Stomach (tissue), 19 donors: ENCODE measurements at places on chromosomes 12 and 14.

DNA sequence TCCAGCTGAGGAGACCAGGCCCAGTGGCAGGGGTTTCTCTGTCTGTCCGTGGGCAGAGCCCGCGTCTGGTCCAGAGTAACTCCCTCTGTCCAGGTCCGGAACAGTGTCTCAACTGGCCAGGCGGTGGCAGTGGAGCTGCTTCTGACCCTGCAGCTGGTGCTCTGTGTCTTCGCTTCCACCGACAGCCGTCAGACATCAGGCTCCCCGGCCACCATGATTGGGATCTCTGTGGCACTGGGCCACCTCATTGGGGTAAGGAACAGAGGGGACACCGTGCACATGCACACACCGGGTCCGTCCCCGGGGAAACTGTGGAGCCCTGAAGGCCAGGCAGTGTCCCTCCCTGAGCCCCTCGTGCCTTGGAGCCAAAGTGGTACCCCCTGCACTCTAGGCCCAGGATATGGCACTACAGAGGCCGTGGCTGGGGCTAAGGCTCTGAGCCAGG lies 1.5 kb downstream of the AQP6 start:
- DNase-seq: peak; percentile 69

GRCh38 chr12:54214553-54215406 lies 26.0 kb upstream of the SMUG1 start:
- DNase-seq: peak; percentile 83

DNA sequence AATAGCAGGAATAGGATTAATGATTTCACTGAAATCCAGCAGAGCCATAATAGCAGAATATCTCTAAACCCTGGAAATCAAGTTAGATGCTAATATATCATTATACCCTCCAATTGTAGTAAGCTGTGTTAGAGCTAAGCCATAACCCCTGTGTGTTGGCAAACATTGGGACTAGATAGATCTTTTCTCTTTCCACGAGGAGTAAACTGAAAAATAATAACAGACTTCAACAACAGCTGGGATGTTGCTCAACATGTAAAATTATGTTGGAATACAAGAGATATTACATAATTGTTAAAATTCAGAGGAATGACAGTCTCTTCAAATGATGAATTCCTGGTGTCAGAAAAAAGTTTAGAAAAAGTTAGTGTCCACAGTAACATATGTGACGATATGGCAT lies 383.8 kb downstream of the SNAPC1 start:
- no peak for DNase-seq

DNA sequence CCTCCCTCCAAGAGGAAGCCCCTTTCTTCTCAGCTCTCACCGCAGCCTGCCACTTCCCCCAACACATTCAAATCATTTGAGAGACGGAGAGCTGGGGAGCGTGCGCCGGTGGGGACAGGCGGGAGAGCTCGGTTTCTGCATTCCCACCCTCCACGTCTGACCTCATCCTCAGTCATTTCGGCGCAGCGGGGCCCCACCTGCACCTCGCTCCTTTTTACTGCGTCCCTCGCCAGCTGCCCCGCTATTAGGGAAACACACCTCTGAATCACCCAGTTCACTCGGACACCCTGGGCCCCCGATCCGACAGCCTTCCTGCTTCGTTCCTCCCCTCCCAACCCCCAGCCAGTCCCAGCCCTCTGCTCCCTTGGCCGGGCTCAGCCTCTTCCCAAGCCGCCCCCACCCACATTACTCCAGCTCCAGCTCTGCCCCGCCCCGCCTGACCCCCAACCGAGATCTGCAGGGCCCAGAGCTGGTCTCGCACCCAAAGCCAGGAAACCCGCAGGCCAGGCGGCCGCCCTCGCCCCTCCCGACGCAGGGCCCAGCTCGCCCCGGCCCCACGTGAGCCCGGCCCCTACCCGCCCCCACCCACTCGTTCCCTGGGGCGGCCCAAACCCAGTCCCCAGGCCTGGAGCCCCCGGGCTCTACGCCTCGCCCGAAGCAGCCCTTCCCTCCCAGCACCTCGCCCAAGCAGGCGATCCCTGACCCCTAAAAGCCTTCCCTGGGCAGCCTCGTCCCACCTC lies 783 bp downstream of the CORO1C start:
- DNase-seq: peak; percentile 52

GRCh38 chr12:3123729-3124128 lies 46.5 kb downstream of the TSPAN9 start:
- DNase-seq: no peak

- no peak for DNase-seq
Measured at GRCh38 chr14:95290021-95290420, 29.7 kb downstream of the CLMN start.

DNA sequence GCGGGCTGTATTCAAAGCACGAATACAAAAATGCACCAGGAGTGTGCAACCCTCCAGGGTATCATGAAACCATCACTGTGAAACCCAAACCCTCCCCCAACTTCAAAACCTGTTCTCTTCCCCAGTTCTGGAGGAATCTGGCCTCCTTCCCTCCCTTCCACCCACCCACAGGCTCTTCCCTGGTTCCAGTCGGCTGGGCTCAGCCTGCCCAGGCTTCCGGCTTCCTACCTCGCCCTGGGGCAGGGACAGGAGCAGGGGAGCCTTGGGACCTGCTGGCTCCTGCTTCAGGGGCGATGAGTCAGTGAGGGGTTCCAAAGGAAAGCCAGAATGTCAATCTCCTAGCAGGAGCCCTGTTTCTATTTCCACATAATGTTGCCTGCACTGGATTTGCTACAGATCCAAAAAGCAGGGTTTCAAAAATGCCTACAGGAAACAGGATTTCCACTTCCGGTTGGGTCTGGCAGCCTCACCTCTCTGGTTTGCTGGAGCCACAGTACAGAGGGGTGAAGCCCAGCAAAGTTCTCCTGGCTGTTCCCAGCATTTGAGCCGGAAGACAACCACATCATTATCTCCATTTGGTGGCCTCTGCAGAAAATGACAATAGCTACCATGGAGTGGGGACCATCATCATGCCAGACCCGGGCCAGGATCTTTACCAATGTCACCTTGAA lies 278.3 kb downstream of the DPF3 start:
- no peak for DNase-seq

- DNase-seq: peak; percentile 8
Measured at GRCh38 chr12:10959804-10960203, 20.7 kb upstream of the TAS2R14 start.

DNA sequence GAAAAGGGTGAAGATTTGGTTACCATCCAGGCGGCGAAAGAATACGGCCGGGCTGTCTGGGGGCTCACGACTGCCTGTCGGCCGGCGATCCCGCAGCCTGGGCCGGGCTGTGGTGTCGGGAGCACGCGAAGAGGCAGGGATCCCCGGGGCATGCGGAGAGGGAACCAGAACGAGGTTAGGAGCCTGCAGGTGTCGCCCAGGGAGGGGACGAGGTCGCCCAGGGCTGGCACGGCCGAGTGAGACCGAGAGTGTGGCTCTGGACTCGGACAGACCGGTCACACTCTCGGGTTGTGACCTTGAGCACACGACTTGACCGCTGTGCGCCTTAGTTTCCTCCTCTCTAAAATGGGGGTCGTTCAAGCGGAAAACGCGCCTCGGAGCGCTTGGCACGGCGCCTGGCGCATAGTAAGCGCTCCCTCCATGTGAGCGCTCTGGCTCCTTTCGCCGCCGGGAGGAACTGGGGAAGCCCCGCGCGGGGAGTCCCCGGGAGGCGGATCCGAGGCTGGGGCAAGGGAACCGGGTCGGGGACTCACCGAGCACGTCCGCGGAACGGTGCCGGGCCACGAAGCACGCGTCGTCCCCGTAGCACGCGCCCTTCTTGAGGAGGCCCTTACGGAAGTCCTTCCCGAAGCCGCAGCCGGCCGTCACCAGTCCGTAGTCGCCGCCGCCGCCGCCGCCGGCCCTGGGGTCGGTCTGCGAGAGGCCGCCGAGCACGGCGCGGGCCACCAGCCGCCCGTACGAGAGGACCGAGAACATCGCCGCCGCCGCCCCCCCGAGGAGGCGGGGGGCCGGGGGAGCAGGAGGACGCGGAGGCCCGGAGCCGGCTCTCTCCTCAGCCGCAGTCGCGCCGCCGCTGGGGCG lies 612 bp downstream of the PPTC7 start:
- DNase-seq: peak; percentile 81

DNA sequence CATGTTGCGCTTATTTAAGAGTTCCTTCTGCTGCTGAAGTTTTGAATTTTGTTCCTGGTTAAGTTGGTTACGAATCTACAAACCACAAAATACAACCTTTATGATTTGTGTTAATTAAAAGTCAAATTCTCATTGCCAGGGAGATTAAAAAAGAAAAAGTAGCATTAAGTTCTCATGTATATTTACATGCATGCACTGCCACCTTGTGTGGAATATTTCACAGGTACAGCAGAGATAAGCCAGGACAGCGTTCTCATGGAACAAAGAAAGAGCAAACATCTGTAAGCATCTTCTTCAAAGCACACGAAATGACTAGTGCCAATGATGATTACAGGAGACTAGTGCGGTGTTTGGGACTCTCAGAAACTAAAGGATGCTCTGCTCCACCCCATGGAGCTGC lies 34.2 kb downstream of the ZFYVE21 start:
- DNase-seq: no peak

- no peak for DNase-seq
Measured at GRCh38 chr12:55847033-55847432, 4.3 kb upstream of the MMP19 start.

GRCh38 chr14:69086537-69086936 lies 66.4 kb downstream of the DCAF5 start:
- DNase-seq: no peak

GRCh38 chr14:31208546-31209424 lies 1.2 kb upstream of the HECTD1 start:
- no peak for DNase-seq

- peak; percentile 86 for DNase-seq
Measured at GRCh38 chr12:6764011-6764828, 1.9 kb upstream of the PTMS start.

DNA sequence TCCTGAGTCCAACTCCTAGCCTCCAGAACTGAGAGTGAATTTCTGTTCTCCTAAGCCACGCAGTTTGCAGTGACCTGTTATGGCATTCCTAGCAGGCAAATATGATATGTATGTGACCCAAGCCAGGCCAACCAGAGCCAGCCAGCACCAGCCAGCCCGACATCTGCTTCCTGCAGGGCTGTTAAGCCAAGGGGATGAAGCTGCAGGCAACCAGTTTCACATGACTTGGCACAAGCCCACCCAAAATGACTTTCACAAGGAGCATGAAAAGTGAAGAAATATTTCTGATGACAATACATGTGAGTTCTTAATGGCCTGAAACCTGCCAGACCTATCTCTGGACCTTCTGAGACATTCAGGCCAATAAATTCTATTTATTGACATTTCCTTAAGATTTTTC lies 68.1 kb downstream of the ITPK1 start:
- no peak for DNase-seq

GRCh38 chr12:123962513-123962912 lies 10.1 kb downstream of the CCDC92 start:
- DNase-seq: no peak

DNA sequence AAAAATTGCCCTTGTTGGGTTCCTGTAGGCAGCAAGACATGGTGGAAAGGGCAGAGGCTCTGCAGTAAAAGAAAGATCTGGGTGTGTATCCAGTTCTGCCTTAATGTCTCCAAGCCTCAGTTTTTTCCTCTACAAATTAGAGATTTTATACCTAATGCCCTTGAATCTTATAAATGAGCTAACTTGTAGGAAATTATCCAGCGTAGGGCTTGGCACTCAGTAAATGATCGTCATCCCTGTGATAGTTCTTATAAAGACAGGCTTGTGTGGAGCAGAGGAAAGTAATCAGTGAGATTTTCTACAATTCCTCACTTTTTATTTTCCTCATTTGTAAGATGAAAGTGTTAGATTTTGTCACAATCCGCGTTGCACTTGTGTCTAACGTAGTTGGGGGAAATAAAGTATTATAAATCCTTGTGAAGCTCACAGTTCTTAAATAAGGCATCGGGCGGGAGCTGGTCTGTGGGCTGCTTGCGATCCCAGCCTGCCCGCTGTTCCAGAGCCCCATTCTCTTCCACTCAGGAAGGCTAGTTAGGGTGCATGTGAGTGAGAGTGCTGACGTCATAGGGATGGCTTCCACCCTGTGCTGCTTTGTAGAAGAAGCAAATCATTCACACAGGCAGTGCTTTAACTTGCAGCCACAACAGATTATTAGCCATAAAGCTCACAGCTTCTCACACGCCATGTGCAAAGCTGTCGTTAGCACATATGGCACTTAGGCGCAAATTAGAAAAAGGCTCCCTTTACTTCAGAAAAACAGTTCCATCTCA lies 87.6 kb downstream of the EML1 start:
- DNase-seq: peak; percentile 48

DNA sequence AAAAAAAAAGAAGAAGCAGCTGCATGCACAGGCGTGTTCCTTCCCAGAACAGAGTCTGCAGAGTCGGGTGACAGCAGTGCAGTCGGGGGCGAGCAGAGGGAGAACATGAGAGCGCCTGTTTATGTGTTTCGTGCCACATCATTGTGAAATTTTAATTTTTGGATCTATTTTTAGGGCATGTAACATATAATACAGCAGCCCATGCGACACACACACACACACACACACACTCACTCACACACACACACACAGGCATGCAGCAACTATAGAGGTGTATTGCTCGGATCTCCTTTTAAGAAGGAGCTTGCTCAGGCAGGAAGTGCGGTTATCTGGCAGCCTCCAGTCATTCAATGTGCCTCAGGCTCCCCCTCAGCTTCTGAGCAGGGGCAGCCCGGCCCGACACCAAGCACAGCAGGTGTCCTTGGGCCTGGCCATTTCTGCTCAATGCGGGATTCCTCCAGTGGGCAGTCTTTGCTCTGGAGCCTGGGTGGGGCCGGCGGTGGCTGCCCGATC lies 71.8 kb downstream of the ZNF664 start:
- no peak for DNase-seq

DNA sequence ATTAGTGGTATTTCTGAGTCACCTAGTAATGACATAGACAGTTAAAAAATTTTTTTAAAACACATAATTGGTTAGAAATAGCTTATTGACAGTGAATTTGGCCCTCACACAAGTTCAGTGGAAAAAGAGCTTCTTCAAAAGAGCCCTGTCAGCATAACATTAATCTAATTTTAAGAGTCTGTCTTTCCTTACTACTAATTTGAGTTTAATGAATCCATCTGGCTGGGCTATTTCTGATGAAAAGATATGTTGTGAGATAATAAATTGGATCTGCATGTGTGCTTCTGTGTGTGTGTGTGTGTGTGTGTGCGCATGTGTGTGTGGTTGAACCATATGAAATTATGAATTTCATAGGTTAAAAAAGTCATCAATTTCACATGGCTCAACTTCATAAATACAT lies 1045.2 kb downstream of the FLRT2 start:
- peak; percentile 29 for DNase-seq

DNA sequence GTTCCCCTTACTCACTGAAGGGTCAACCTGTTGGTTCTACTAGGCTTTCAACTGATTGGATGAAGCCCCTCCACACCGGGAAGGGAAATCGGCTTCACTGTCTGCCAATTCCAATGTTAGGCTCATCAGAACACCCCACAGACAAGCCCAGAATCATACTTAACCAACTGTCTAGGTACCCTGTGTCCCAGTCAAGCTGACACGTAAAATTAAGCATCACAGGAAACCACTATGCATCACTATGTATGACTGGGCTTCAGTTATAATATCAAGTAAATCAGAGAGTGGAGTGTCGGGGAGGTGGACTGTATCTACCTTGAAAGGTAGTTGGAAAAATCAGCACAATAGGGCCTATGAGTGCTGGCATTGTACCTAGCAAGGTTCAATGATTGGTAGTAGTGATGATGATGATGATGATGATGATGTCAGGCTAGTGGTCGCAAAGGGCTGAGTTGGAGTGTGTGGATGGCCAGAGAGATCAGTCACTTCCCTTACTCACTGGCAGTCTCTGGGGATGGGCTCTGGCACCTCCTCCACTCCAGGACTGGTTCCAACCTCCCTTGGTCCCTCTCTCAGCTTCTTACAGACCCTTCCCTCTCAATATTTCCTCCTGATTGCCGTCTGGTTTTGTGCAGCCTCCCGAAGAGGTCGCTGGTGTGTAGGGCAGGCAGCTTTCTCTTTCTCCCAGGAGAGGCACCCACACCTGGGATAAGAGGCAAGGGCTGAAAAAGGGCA lies 3.3 kb upstream of the ATG101 start:
- DNase-seq: no peak
